Stimulated activated CD8-positive, alpha-beta memory T cell treated with anti-CD3 and anti-CD28 coated beads, Interleukin-4, amount 100 ng/mL, for 1 hour (primary cell): ENCODE measurements at places on chromosomes 4 and X.

- DNase-seq, result no peak
These were observed 17.4 kb downstream of the MFAP3L start for GRCh38 chr4:170008801-170009200.

GRCh38 chrX:72073633-72074032 lies 58.1 kb downstream of the RTL5 start:
- DNase-seq, result no peak

GRCh38 chr4:16315456-16315855 lies 89.2 kb upstream of the TAPT1 start:
- DNase-seq, result no peak

GRCh38 chrX:106415276-106415895 lies 196.4 kb upstream of the RADX start:
- DNase-seq, result no peak

GRCh38 chr4:183142571-183143550 lies 43.8 kb downstream of the WWC2 start:
- no peak for DNase-seq

GRCh38 chr4:9904976-9905587 lies 116.2 kb downstream of the SLC2A9 start:
- DNase-seq, result no peak

DNA sequence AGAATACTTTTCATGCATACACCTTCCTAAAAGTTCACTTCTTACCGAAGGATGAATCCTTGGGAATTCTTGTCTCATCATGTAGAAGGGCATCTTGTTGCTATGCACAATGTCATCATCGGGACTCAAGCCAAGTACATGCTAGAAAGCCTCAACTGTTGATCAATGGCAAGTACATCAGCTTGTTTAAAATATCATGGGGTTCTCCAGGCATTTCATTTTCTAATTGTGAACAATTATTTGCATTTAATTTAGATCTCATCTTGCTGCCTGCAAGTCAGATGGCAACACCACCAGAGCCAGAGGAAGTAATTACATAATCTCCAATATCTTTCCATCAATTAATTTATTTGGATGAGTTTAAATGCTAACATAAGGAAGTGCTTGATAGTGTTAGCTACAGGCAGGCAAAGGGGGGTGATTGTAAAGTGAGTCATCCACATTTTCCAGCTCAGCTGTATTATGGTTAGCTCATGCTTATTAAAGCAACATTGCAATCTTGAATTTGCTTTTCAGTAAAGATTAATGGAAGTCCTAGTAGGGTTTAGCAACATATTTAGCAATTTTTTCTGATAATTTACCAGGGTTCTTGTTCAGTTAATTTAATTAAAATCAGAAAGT lies 356.5 kb downstream of the CBLL2 start:
- DNase-seq, result no peak

DNA sequence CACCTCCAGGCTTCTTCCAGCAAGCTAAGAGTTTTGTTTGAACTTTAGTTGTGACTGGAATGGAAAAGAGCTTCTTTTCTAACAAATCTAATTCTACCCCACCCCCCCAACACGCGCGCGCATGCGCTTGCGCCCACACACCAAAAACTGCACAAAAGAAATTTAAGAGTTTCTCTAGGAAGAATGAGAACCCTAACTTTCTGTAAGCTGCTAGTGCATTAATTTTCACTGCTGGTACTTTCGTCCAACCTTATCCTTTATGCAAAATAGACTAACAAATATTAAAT lies 9.0 kb upstream of the INTU start:
- no peak for DNase-seq

DNA sequence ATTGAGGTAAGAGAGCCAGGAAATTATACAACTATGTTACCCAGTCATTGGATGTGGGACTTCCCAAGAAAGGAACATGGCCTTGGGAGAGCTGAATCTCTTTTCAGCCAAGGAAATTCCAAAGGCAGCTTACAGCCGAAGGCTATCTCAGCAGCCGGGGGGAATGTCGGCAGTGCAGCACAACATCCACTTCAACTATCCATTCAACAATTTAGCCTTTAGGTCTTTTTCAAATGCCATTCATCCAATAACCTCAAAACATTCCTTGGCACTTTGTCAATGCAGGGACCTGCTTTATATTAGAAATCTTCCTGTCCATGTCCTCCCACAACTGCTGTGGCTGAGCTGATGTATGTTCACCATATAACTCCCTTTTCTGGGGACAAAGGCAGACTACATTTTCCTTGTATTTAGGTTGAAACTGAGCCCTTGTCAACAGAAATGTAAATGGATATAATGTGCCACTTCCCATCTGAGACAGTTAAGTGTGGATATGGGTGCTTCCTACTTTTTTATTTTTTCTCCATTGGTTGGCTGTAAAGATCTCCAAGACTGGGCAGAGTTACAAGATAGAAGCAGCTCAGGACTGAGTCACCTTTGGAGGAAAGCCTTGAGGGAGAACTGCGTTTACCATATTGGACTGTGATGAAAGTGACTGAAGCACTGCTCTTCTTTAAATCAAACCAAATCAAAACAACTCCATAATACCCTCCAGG lies 94.8 kb downstream of the GPRIN3 start:
- no peak for DNase-seq

DNA sequence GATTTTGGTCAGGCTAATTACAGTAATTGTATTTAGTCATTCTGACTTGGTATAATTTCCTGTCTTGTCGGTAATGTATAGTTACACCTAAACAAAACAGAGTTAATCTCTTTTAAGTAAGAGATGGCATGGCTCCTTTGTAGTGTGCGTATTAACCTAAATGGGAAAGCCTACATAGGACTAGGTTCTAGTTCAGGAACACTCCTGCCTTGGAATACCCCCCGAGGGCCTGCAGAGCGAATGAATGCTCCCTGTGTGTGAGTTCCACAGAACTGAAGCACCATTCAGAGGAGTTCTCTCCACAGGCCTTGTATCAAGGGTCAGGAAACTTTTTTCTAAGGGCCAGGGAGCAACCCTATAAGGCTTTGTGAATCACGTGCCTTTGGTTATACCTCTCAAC lies 44.9 kb upstream of the STIM2 start:
- no peak for DNase-seq

DNA sequence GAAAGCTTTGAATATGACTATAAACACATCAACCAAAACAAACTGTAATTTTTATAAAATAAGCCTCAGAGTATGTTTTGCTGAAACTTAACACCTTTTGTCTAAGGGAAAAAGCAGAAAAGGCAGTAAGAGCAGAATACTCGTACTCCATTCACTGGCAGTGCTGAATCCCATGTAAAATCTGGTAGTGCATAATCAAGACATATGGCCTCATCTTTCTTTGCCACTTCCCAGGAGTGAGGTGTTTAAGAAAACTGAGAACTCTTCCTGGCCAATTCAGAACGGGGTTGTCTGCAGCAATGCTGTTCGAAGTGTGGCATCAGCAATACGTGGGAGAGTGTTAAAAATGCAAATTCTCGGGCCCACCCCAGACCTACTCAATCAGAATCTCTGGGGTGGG lies 302.0 kb downstream of the PACRGL start:
- no peak for DNase-seq

DNA sequence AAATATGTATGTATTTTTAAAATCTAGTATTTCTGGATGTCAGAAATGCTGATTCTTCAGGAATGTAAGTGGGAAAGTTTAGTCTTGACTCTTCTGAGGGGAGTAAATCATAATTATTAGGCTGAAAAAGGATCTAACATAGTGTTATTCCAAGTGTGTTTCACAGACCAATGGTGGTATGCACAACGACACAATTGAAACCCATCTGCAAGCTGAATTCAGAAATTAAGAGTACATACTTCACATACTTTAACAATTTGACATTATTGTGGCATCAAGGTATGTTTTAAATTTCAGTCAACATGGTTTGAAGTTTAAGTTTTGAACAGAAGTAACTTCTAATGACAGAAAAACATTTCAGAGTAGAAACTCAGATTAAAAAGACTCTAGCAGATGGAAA lies 236.7 kb downstream of the SLC7A11 start:
- DNase-seq, result no peak

DNA sequence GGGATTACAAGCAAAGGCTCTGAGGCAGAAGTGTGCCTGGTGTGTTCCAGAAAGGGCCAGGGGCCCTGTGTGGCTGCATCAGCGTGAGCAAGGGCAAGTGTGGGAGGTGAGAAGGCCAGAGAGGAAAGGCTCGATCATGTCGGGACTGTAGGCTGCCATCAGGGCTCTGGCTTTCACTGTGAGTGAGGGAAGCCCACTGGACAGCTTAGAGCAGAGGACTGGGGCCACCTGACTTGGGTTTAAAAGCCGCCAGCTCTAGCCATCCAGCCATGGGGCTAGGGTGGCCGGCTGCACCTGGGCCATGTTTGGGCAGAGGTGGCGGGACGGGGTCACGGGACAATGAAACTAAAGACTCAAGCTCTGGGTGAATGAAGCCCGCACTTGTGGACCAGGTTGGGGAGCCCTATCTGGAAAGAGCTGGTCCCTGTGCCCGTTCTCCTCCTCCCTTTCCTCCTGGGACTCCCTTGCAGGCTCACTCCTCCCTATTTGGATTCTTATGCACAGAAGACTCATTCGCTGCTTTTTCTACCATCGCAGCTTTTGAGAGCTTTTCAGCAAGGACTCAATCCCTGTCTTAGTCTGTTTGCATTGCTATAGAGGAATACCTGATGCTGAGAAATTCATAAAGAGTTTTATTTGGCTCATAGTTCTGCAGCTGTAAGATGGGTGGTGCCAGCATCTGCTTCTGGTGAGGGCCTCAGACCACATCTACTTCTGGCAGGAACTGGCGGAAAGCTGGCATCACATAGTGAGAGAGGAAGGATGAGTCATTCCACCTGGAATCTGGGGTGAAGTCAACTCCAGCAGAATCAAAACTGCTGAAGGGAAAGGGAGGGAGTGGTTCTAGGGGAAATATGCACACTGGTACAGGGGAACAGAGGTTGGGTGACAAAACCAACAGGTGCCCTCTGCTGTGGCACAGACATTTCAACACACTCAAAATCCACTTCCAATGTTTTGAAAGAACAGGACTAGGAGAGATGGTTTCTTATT lies 15.3 kb downstream of the CTAG1B start:
- no peak for DNase-seq

DNA sequence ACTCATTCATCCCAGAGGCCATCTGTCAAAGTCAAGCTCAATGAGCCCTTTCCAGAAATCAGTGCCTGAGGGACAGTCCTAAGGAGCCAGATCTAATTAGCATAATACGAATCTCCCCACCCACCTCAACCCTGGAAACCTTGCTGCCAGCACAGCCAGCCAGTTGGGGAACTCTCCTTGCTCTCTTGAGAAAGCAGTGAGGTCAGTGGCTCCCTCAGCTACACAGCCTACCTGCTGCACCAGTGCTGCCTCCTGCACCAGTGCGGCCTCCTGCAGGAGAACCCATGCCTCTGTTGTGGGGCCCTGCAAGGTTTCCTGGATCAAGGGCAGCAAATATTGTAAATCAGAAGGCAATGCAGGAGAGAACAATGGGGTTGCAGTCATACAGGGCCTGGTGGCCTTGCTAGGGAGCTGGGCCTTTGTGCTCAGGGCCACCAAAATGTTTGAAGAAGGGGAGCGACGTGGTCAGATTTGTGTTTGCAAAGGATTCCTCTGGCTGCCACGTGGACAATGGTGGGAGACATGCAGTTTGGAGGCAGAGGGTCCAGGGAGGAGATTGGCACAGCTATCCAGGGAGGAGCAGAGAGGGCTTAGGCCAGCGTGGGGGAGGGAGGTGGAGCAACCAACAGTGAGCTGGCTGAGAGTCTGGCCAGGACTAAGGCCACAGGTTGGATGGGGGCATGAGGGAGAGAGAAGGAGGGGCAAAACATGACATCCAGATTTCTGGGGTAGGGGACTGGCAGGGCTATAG lies 124.3 kb upstream of the MAMLD1 start:
- no peak for DNase-seq

DNA sequence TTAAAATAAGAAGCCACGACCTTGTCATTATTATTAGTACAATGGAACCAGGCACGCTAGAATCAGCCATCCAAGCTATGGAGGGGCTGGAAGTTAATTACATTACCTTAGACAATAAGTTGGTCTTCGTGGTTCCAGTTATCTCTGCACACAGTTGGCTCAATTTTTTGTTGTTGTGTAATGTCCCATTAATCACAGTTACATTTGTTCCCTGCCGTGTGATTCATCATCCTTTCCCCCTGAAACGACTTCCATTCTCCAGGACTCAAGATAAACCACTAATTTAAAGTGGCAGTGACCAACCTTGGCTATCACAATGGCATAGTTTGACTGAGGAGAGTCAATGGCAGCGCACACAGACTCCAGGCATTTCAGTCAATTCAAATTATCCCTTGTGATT lies 905.0 kb downstream of the RAB28 start:
- no peak for DNase-seq

DNA sequence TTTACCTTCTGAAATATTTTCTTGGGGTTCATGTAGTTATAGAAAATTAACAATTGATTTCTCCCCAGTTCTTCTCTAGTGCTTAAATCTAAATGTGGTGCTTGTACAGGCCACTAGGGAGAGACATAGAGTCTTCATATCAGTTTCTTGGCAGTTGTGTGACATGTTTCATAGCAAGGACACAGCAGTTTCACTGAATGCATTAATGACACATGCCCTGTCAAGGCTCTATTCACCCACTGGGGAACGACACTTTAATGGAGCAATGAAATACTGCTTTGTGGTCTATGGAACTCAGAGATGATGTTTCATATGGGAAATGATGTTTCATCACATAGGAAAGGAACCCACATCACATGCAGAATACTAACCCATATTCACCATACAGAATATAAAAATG lies 2.8 kb downstream of the VEGFC start:
- DNase-seq, result no peak

DNA sequence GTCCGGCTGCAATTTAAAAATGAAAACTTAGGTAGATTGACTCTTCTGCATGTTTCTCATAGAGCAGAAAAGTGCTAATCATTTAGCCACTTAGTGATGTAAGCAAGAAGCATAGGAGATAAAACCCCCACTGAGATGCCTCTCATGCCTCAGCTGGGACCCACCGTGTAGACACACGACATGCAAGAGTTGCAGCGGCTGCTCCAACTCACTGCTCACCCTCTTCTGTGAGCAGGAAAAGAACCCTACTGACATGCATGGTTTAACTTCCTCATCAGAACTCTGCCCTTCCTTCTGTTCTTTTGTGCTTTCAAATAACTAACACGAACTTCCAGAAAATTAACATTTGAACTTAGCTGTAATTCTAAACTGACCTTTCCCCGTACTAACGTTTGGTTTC lies 41.0 kb downstream of the MAP7D3 start:
- DNase-seq, result no peak

- no peak for DNase-seq
These were observed 19.1 kb downstream of the WWC2 start for GRCh38 chr4:183118141-183118540.

DNA sequence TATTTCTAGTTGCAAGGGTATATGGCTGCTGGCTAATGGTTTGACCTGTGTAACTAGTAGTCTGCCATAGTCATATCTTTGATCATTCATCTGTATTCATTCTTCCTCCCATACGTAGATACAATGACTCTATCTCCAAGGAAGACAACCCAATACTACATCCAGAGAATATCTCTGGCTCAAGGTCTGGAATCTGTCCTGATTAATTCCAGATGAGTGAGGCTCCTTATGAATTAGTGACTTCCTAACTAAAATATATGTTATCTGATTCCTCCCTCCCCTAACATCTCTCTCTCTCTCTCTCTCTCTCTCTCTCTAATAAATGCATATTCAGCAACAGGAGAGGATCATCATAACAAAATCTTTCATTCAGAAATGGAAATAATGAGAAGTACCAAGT lies 641.5 kb downstream of the FAT4 start:
- no peak for DNase-seq

GRCh38 chrX:69618803-69619202 lies 2.9 kb downstream of the EDA start:
- DNase-seq, result no peak
